ENCODE measurements at places on chromosomes 7 and 10.

DNA sequence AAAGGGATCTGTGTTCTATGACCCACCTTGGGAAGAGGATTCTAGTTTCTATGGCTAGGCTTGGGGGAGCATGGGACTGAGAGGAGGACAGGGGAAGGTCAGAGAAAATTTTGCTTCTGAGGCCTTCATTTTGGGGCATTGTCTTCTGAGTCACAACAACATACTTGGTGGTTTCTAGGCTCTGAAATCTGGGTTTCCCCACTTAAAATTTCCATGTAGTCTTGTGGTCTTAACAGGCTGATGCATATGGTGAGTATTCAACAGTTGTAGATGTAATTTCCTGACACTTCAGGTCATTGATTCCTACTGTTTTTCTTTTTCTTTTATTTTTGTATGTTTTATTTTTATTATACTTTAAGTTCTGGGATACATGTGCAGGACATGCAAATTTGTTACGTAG lies 88.5 kb downstream of the ANKRD7 start:
- DNase-seq = no peak

GRCh38 chr7:95509199-95509598 lies 23.5 kb downstream of the ASB4 start:
- no peak for DNase-seq

- no peak for DNase-seq
These were observed 23.2 kb downstream of the NOLC1 start for GRCh38 chr10:102175415-102175814.

DNA sequence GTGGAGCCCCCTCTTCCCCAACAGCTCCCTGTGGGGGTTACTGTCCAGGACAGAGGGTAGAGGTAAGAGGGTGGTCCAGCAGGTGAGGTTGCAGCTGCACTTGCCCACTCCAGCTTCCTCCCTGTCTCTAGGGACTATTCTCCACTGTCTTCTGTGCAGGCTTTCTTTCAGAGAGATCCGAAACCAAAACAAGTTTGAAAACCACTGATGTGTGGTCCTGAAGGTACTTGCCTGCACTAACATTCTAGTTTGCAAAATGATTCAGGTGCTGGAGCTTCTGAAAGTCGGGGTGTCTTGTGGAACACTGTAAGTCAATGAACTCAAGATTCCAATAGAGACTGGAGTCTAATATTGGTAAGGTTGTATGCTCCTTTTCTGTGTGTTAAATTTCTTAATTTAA lies 63.1 kb downstream of the BLNK start:
- no peak for DNase-seq

GRCh38 chr10:129098517-129098916 lies 368.5 kb upstream of the MGMT start:
- no peak for DNase-seq

- no peak for DNase-seq
These were observed 26.1 kb downstream of the MAP3K8 start for GRCh38 chr10:30460121-30460520.

DNA sequence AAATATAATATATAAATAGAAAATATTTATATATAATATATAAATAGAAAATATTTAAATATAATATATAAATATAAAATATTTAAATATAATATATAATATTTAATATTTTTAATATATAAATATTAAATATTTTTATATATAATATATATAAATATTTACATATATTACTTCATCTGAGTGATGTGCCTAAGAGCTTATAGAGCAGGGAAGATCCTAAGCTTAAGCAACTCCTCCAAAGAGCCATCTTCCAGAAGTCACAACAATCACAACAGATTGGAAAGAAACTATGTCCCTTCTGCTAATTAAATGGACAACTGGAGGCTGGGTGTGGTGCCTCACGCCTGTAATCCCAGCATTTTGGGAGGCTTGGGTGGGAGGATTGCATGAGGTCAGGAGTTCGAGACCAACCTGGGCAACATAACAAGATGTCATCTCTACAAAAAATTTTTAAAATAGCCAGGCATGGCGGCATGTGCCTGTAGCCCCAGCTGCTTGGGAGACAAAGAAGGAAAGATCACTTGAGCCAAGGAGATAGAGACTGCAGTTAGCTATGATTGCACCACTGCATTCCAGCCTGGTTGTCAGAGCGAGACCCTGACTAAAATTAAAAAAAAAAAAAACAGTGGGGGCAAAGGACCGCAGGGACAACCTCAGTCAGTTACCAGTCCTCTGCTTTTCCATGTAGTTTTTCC lies 198.7 kb downstream of the SKIDA1 start:
- DNase-seq = no peak

- DNase-seq = no peak
These were observed 66.1 kb upstream of the AQP1 start for GRCh38 chr7:30845426-30846135.
